Activated T-cell treated with anti-CD3 and anti-CD28 coated beads, Interleukin-2, amount 50 U/mL, for 48 hours (primary cell): ENCODE measurements at places on chromosomes 1 and 21.
A peak's percentile ranks its signal among the peaks of the same experiment; 100 is the strongest.

GRCh38 chr1:234709473-234710228 is 99.7 kb upstream of the IRF2BP2 start:
- DNase-seq: no peak

DNA sequence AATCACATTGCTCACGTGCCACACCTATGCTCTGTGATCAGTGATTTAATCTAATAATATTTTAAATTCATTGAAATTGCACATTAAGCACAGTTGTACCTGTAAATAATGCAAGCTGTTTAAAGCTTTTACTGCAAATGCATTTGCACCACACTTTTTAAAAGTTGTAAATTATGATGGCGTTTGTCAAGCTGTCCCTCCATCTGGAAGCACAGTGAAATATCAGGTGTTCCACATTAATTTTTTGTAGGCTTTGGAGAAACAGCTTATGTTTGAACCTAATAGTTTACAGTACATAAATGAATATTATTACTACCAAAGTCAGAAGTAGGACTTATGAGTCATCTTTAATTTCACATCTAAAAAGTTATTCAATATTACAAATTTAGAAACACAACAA is 3.0 kb upstream of the DPYD start:
- no peak for DNase-seq

DNA sequence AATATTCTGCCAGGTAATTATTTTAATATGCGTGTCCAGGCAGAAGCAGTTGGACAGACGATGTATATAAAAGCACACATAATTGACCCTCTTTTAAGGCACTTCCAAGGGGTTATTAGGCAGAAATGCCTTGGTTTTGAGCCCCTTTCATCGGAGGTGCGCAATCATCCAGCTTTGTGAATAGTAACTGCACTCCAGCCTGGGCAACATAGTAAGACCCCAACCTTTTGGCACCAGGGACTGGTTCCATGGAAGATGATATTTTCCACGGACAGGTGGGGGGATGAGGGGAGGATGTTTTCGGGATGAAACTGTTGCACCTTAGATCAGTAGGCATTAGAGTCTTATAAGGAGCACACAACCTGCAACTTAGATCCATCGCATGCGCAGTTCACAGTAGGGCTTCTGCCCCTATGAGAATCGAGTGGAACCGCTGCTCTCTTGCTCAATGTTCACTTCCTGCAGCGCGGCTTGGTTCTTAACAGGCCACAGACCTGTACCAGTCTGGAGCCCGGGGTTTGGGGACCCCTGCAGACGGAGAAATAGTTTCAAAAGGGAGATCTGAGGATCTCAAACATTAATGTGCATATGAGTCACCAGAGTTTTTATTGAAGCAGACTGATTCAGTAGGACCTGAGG is 1.8 kb upstream of the MCOLN2 start:
- DNase-seq: peak; percentile 59

GRCh38 chr1:148362626-148363438 is 120.3 kb downstream of the PPIAL4G start:
- DNase-seq: peak; percentile 66

GRCh38 chr1:181135815-181136737 is 47.6 kb downstream of the IER5 start:
- DNase-seq: no peak

GRCh38 chr1:94628499-94628843 is 86.9 kb upstream of the F3 start:
- no peak for DNase-seq

GRCh38 chr1:109319114-109319513 is 12.3 kb upstream of the MYBPHL start:
- no peak for DNase-seq

DNA sequence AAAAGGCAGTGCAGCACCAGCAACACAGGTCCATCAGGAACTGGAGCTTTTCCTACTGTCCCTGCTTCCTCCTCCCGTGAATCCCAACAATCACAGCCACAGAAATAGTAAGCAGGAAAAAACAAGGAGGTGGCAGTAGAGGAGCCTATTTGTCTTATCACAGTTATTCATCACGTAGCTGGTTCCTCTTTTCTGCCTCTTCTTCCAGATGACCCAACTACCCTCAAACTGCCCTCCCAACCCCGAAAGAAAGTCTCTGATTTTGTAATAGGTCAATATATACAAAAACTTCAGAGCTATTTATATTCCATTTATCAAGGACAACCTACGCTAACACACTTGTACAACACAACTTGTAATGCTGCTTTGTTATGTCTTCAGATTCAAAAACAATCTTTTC is 21.4 kb downstream of the GNB1 start:
- no peak for DNase-seq

GRCh38 chr1:205930799-205931281 is 12.4 kb downstream of the SLC26A9 start:
- no peak for DNase-seq

DNA sequence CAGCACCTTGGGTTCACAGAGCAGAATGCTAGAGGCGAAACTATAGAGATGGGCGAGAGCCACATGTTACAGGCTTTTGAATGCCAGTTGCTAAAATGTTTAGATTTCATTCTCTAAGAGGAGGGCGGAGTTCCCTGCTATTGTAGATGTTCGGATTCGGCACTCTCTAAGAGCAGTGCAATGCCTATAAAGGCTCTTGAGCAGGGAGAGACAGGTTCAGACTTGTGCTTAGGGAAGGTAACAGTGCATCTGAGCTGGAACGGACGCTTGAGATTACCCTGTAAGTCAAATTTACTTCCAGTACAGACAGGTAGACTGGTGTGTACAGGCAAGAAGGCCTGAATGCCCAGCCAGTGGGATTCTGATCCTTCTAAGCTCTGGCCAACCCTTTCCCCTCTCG is 15.3 kb downstream of the LURAP1 start:
- DNase-seq: no peak

DNA sequence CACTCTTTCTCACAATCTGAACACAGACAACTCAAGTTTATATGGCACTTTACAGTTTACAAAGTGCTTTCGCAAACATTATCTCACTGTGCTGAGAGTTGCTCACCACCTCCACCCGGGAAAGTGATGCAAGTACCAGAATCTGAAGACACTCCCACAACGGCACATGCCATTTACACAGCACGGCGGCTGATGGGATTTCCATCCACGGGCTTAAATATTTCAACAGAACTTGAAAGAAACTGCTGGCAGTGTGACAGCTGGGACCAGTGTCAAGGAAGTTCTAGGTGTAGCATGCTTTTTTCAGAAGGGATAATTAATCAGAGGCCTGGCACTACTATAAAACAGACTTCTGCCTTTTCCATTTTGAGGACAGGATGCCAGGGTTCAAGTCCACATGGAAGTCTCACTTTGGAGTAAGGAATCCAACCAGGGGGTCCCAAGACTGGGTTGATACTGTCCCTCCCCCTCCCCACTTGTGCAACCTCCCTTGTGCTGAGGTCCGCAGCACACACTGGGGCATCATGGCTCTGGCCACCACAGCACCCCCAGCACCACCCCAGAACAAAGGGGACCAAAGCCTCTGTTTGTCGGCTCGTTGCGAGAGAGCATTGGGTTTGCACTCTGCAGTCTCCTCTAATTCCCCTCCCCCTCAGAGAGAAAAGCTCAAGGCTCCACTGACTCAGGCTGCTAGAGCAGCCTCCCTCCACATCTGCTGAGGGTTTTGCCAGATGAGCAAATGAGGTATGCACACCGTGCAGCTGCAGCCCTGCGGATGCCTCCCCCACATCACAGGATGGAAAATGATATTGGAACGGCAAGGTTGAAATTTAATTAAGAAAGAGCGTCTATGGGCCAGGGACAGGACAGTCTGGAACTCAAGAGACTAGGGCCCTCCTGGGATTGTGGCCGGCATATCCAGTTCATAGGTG is 154.9 kb downstream of the TGFBR3 start:
- DNase-seq: peak; percentile 52

DNA sequence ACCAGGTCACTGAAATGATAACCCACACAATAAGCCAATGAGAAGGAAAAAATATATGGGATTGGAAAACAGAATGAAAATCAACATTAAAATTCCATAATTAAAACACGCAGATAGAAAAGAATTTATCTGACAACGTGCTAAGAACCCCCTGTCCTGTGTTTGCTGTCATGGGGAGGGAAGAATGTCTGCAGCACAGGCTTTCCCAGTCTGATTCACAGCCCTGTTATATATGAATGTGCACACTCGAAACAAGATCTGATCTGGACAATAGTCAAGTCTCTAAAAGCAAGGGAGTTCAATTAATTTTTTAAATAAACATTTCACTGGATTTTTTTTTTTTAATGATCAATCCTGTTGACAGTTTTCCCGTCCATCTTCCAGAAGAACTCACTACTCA is 220.0 kb downstream of the RERE start:
- DNase-seq: no peak

- no peak for DNase-seq
Measured at GRCh38 chr1:55612988-55613387, 397.8 kb upstream of the USP24 start.

DNA sequence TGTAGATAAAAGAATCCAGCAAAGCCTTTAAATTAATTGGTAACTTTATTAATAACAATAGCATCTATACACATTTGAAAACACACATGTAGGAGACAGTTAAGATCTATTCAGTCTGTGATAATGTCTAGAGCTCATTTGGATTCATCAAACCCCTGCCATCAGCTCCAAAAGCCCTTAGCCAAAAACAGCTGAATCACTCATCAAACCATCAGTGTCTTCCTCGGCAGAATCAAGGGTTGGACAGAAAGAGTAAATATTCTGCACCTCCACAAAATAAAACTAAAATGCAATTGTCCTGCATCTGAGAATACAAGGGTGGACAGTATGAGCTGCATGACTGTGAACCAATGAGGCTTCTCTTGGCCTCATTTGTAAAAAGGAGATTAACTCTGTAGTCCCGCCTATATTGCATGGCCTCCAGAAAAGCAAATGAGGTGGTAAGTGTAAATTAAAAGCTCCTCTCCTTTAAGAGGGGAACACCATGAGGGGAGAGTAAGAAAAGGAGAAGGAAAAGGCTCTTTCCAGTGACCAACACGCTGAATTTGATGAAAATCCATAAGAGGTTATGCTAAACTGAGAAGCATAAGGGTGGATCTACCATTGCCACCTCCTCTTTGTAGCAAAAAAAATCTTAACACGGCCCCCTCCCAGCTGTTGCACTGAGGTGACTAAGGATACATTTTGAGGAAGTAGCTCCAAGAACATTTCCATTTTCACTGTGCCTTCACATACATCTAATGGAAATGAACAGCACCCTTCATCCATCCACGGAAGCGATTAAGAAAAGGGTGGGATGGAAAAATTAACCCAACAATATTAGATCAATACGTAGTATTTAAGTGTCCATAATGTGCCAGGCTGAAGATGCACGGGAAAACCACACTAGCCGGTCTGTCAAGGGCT is 14.7 kb upstream of the BOLA1 start:
- peak; percentile 42 for DNase-seq

DNA sequence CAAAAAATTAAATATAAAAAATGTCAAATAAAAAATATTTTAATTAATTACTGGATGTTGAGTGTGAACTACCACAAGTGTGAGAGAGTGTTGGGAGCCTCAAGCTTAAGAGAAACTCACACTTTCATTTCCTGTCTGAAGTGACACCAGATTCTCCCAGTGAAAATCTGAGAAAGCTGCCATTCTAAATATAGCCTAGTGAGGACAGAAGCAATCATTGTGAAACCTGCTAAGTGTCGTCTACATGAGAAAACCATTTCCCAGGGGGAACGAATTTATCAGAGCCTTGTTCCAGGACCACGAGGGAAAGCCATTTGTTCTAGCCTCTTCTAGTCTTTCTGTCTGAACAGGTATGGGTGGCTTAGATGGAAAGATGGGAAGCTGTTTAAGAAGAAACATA is 329.3 kb upstream of the PRMT6 start:
- no peak for DNase-seq

GRCh38 chr1:203926025-203926540 is 64.7 kb downstream of the SNRPE start:
- DNase-seq: no peak

- DNase-seq: no peak
Measured at GRCh38 chr1:28913786-28914227, 562 bp upstream of the EPB41 start.

GRCh38 chr1:186154651-186155050 is 220.4 kb downstream of the TPR start:
- no peak for DNase-seq

GRCh38 chr1:84929581-84929980 is 36.6 kb upstream of the LPAR3 start:
- no peak for DNase-seq

GRCh38 chr21:42362700-42363099 is 3.6 kb downstream of the TFF1 start:
- no peak for DNase-seq

GRCh38 chr1:28365864-28366263 is 3.7 kb upstream of the PHACTR4 start:
- no peak for DNase-seq

DNA sequence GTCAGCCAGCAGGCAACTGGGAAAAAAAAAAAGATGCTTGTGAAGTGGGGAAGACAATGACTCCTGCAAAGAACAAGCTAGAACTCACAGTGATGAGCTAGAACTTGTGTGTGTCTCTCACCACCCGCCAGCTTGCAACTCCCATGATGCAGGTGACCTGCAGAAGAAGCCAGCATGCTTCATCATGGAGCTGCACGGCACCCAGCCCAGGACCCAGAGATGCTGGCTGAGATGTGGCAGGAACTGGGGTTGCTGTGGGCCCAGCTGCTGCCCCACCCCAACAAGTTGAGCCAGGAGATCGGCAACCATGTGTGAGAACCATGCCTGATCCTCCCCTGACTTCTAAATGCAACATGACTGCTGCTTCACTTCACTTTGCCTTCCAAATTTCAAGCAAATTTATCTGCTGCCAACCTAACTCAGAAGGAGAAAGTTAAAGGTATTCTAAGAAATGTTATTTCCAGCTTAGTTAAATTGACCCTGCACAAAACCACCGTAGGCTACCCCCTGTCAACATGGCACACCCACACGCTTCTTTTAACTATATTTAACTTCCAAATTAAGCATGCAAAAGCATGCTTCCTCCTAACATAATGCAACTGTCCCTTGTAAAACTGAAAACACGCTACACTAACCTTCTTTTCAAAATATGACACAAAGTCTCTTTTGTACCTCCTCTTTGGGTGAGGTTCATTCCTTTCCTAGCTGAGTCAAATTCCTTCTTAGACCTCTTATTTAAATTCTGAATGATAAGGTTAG is 166.0 kb upstream of the IGSF21 start:
- DNase-seq: no peak

DNA sequence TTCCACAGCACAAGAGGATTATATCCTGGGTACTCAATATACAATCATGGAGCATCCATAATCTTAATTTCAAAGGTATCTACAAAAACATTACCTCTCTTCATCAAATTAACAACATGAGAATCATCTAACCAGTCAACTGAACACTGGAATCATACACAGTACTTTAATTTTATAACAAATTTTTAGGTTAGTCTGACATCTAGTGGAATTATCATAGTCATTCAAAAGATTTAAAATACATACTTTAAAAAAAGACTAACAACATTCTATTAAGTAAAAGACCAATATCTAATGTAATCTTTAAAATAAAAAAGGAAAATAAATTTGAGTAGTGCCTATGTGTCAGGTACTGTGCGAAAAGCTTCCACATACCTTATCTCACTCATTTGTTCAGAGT is 16.8 kb upstream of the SH3GLB1 start:
- DNase-seq: no peak

- no peak for DNase-seq
Measured at GRCh38 chr1:200302921-200303290, 106.9 kb downstream of the ZNF281 start.

GRCh38 chr1:91784616-91785015 is 101.3 kb downstream of the TGFBR3 start:
- DNase-seq: no peak

GRCh38 chr1:168970926-168971659 is 135.4 kb upstream of the ATP1B1 start:
- DNase-seq: no peak
